Suprapubic skin (tissue), 4 donors: ENCODE measurements at places on chromosomes 1 and 21.

DNA sequence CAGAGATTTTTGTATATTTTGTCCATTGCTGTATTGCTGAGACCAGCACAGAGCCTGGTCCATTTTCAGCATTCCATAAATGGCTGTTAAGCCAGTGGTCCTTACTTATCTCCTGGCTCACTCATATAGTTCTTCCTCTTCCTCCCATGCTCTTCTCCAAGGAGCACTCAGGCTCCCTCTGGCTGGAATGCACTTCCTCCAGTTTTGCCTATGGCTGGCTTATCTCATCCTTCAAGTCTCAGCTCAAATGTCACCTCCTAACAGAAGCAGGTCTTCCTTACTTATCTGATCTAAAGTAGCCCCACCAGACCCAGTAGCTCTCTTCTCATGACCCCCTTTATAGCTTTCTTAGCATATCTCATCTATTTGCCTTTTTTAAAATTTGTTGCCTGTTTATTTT is 146.9 kb downstream of the SLC30A10 start:
- no peaks in the 10 kb centered on the region for H3K27me3 ChIP-seq
- no peak overlapping the region for H3K4me3 ChIP-seq
- no peak overlapping the region for H3K27ac ChIP-seq
- DNase-seq: no peak
- H3K36me3 ChIP-seq: no peaks in the 10 kb centered on the region
- H3K4me1 ChIP-seq: no peaks in the 10 kb centered on the region

DNA sequence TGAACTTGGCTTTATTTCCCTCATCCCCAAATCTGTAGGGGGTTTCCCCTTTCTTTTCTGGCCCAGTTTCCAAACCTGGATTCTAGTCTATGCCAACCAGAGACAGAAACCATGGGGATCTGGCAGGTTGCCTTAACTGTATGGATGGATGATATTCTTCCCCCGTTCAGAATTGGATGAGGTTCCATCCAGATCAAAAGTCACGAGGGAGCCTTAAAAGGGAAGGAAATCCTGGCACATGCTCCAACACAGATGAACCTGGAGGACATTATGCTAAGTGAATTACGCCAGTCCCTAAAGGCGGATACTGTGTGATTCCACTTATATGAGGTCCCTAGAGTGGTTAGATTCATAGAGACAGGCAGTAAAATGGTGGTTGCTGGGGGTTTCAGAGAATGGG is 124.4 kb downstream of the HUNK start:
- no peak overlapping the region for H3K27ac ChIP-seq
- no peaks in the 10 kb centered on the region for H3K4me1 ChIP-seq
- DNase-seq: no peak
- H3K36me3 ChIP-seq: peaks cover 12% of the 10 kb centered on the region
- no peak overlapping the region for H3K4me3 ChIP-seq

- no peaks in the 10 kb centered on the region for H3K36me3 ChIP-seq
- no peaks in the 10 kb centered on the region for H3K27me3 ChIP-seq
- no peak overlapping the region for H3K4me3 ChIP-seq
- no peak for DNase-seq
- H3K27ac ChIP-seq: no peak overlapping the region
- H3K4me1 ChIP-seq: peaks cover 10% of the 10 kb centered on the region
Measured at GRCh38 chr1:198932351-198932991, 293.6 kb downstream of the PTPRC start.

DNA sequence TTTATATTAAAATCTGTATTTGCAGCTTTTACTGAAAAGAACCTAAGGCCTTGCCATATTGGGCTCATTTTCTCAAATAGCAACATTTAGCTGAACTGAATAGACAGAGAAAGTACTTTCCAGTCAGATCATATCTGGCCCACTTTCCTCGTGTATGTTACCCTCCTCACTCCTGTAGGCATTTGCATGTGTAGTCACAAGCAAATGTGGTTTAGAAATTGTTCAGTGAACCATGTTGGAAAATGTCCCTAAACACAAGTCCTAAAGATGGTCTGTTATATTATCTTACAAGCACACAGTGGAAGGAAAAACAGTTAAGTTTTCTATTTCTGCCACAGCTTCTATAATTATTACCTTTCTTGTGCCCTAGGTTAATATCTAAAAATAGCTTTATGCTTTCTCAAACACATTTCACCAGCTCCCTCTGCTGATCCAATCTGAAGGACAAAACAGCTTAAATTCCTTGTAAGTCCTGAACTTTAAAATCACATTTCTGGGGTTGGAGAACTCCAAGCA is 606 bp upstream of the FMO4 start:
- DNase-seq: no peak
- H3K4me1 ChIP-seq: peaks cover 5% of the 10 kb centered on the region
- H3K36me3 ChIP-seq: no peaks in the 10 kb centered on the region

- H3K4me3 ChIP-seq: no peak overlapping the region
- no peaks in the 10 kb centered on the region for H3K27me3 ChIP-seq
- peak overlapping the region; percentile 85 for H3K27ac ChIP-seq
Measured at GRCh38 chr1:41045740-41046139, 24.2 kb upstream of the SLFNL1 start.
